Uterus (tissue), 4 donors: ENCODE measurements at places on chromosomes 16 and 17. TPM values are rescaled to one million over a fixed set of nuclear protein-coding genes. Genes with fewer than 3 reads are reported as not detected.

HOXB1 gene
- total RNA-seq: not detected

GRAPL gene
- 9.5 TPM for total RNA-seq

ZNF286A gene
- total RNA-seq: 10.3 TPM

EFNB3 gene
- 13.1 TPM for total RNA-seq

GDPD3 gene
- total RNA-seq: 1.4 TPM

CCDC154 gene
- total RNA-seq: 0.51 TPM

PDILT gene
- total RNA-seq: not detected

GLOD4 gene
- 40.7 TPM for total RNA-seq

ABCC12 gene
- total RNA-seq: not detected

CIAPIN1 gene
- 37.2 TPM for total RNA-seq

TEX14 gene
- 0.28 TPM for total RNA-seq

PRPF8 gene
- total RNA-seq: 174 TPM

SNX20 gene
- total RNA-seq: 0.76 TPM

LPCAT2 gene
- total RNA-seq: 28.8 TPM

TRIM37 gene
- 21.8 TPM for total RNA-seq

RBBP6 gene
- total RNA-seq: 79.2 TPM

BRIP1 gene
- not detected for total RNA-seq

KCNH4 gene
- total RNA-seq: not detected

PTGES3L gene
- 3.7 TPM for total RNA-seq

ADAP2 gene
- not detected for total RNA-seq

SYCE1L gene
- 0.48 TPM for total RNA-seq

DCXR gene
- 51.7 TPM for total RNA-seq

CD300C gene
- not detected for total RNA-seq

NATD1 gene
- total RNA-seq: 2.6 TPM

LYRM9 gene
- 22.0 TPM for total RNA-seq

GUCY2D gene
- not detected for total RNA-seq

ZG16 gene
- total RNA-seq: under 0.01 TPM

CLEC18C gene
- total RNA-seq: 0.28 TPM

WNT9B gene
- not detected for total RNA-seq

RTN4RL1 gene
- 1.9 TPM for total RNA-seq

CFAP20 gene
- total RNA-seq: 64.1 TPM

GNAO1 gene
- total RNA-seq: 1.6 TPM

SPATA22 gene
- 0.62 TPM for total RNA-seq

CTRB1 gene
- not detected for total RNA-seq

CHST5 gene
- total RNA-seq: not detected
